Activated CD8-positive, alpha-beta T cell treated with anti-CD3 and anti-CD28 coated beads, Interleukin-2, amount 10 ng/mL, durations not matched to agents 7 days and 5 days (primary cell): ENCODE measurements at places on chromosomes 16 and 17. TPM values are rescaled to one million over a fixed set of nuclear protein-coding genes. Genes with fewer than 3 reads are reported as not detected.

DNA sequence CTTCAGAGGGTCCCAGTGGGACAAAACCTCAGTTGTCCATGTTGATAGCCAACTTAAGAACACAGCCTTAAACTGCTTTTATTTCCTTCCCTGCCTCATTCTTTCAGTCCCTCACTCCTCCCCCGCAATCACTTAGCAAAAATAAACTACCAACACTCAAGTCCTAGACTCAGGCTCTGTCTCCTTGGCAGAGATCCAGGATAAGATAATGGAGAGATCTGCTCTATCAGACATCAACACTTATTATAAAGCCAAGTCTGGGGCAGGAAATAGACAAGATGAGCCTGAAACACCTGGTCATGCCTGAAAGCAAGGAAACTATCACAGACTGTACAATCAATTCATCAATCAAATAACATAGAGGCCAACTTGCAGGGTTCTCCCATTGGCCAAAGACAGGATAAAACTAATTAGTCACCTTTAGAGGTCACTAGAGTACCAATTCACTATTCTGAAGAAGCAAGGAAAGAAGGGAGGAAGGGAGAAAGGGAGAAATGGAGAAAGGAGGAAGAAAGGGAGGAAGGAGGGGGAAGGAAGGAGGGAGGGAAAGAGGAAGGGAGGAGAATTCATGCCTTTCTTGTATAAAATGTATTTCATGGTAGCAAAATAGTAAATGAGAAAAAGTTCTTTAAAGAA lies 15.7 kb downstream of the HYDIN start:
- no peak for DNase-seq
- no peak overlapping the region for H3K27ac ChIP-seq
- H3K4me3 ChIP-seq: no peak overlapping the region
- H3K27me3 ChIP-seq: peaks cover 13% of the 10 kb centered on the region

DNA sequence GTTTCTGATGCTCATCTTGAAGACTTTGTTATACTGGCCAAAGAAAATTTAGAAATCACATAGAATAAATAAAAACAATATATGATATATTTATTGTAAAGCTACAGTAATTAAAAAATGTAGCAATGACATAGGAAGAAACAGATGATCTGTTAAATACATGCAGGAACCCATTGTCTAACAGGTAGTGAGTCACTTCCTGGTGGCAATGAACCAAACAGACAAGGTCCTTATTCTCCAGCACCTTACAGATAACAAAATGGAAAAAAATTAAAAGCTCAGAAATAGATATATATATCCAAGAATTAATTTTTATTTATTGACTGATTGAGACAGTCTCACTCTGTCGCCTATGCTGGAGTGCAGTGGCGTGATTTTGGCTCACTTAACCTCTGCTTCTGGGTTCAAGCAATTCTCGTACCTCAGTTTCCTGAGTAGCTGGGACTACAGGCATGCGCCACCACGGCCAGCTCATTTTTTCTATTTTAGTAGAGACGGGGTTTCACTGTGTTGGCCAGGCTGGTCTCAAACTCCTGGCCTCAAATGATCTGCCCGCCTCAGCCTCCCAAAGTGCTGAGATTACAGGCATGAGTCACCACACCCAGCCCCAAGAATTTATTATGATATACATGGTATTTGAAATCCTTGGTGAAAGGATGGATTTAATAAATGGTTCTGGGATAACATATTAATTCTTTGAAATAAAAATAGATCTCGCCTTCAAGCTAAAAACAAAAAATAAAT lies 7.5 kb downstream of the NETO2 start:
- no peak for DNase-seq
- H3K4me1 ChIP-seq: peaks cover 6% of the 10 kb centered on the region
- no peaks in the 10 kb centered on the region for H3K27me3 ChIP-seq
- H3K36me3 ChIP-seq: no peaks in the 10 kb centered on the region
- no peak overlapping the region for H3K27ac ChIP-seq
- H3K4me3 ChIP-seq: no peak overlapping the region

- peak overlapping the region; percentile 85 for H3K27ac ChIP-seq
- H3K27me3 ChIP-seq: no peaks in the 10 kb centered on the region
- H3K4me3 ChIP-seq: peak overlapping the region; percentile 93
- H3K36me3 ChIP-seq: peaks cover 7% of the 10 kb centered on the region
Observed at GRCh38 chr16:56610017-56610608, 1.7 kb downstream of the MT2A start.

DNA sequence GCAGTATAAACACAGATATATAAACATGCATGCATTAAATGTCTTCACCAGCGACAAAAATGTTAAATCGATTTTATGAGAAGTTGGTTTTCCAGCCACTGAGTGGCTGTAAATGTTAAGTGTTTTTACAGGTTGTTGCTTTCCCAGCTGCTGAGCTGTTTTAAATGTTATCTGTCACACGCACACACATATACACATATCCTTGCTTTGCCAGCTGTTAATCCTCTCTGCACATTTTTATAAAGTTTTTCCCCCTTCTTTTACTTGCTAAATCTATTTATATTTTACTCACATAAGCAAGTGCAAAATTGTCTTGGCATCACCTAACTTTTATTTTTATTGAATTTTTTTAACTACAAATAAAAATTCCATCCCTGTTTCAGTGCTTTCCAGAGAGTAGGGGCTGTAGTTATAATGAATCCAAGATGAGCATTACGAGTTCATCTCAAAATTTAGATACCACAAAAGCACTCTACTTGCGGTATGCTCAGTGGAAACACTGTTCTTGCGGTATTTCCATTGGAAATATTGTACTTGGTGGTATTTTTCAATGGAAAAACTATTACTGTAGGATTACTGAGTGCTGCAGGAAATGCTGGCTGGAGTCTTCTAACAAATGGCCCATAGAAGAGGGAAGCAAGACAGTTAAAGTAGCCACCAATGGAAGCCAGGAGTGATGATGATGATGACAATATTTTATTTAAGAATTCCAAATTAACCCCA lies 124.9 kb upstream of the KCNJ16 start:
- no peaks in the 10 kb centered on the region for H3K36me3 ChIP-seq
- H3K4me1 ChIP-seq: no peaks in the 10 kb centered on the region
- H3K27ac ChIP-seq: no peak overlapping the region
- H3K4me3 ChIP-seq: no peak overlapping the region
- no peak for DNase-seq

ALOX15B gene
- total RNA-seq: not detected

- H3K4me3 ChIP-seq: no peak overlapping the region
- H3K4me1 ChIP-seq: peaks cover 33% of the 10 kb centered on the region
- DNase-seq: no peak
- H3K36me3 ChIP-seq: peaks cover 59% of the 10 kb centered on the region
- no peaks in the 10 kb centered on the region for H3K27me3 ChIP-seq
Observed at GRCh38 chr16:11734025-11734652, 8.5 kb downstream of the TXNDC11 start.
